ENCODE measurements at places on chromosomes 3 and 15.

DNA sequence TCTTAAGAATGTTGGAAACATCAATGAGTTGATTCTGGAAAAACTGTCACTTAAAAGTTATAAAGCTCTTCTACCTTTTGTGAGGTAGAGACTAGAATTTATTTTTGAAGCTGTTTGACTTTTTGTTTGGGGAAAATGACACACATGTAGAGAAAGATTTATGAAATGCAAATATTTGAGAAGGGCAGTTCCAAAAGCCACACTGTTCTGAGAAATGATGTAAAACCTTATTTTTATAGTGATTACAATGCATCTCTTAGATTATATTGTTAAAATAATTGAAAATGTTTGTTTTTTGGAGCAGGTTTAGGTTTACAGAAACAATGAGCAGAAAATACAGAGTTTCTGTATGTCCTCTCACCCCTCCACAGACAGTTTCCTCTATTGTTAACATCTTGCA is 116.1 kb upstream of the CMC1 start:
- DNase-seq = no peak

DNA sequence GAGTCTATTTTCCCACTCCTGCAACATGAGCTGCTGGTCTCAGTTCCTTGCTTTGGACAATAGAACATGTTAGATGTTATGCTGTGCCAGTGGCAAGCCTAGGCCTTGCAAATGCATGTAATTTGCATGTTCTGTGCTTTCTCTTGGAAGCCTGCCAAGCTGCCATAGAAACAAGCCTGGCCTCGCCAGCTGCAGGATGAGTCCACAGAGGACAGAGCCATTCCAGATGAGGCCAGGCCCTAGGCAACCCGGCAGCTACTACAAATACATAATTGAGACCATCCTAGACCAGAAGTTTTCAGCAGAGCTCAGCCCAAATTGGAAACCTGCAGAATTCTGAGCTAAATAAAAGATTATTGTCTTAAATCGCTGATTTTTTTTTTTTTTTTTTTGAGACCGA is 39.6 kb downstream of the TRIM69 start:
- peak; percentile 40 for DNase-seq

DNA sequence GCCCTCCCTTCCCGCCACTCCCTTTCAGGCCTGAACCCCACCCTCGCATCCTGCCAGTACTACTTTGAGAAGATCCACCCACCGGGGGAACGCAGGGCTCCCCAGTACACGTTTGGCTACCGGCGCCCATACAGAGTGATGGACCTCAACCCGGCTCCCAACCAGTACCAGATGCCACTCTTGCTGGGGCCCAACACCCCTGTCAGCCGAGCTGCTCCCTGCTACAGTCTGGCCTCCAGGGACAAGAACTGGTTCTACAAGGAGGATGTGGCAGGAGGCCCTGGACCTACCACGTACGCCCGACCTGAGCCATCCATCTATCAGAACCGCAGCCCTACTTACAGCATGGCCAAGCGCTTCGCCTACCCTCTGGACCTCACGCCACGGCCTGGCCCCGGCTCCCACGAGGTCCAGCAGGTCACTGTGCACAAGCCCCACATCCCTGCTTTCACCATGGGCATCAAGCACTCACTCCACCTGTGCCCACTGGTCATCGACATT is 14.4 kb upstream of the CSPG4 start:
- no peak for DNase-seq

- DNase-seq = no peak
These were observed 54.9 kb upstream of the COL6A6 start for GRCh38 chr3:130462089-130462488.

GRCh38 chr3:151935446-151935845 is 62.0 kb downstream of the SUCNR1 start:
- no peak for DNase-seq

DNA sequence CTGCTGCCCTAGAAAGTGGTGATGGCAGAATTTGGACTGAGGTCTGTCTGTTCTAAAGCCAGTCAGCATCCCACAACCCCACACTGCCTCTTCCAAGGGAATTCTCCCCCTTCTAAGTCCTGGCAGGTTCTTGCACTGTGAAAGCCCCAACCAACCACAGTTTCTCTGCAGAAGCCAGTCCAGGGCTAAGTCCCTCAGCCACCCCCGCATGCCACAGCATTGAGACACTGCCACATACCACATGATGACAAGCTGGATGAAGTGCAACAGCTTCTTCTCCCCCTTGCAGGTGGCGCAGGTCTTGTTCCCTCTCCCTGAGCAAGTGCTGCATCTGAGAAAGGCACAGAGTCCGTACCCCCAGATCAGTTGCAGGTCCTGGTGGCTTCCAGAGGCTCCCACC is 18.6 kb downstream of the SSUH2 start:
- peak; percentile 40 for DNase-seq

- DNase-seq = no peak
These were observed 94.4 kb downstream of the DNASE1L3 start for GRCh38 chr3:58116161-58116955.

DNA sequence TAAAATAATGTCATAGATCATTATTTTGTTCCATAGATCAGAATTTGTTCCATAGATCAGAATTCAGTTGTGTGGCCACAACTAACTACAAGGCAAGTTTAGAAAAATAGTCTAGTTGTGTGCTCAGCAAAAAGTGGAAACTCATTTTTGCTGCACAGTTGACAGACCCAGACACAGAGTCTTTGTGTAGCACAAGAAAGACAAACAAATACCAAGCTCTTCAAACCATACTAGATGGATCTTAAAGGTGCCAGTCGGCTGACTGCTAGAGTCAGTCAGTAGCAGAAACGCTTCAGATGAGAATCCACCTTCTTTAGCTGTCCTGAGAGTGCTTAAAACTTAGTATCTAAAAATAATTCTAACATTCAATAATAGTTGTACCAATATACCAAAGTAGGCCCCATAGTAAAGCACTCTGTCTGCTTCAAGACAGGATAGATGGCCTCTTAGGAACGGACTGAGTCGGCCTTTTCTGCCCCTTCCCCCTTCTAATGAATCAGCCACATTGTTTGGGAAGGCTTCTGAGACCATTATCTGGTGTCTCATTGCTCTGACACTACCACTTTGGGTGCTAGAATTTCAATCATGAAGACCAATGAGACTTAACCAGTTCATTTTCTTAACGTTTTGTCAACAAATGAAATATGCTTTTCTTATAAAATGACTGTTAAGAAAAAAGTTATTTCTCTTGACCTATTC is 27.7 kb upstream of the SLC4A7 start:
- no peak for DNase-seq

DNA sequence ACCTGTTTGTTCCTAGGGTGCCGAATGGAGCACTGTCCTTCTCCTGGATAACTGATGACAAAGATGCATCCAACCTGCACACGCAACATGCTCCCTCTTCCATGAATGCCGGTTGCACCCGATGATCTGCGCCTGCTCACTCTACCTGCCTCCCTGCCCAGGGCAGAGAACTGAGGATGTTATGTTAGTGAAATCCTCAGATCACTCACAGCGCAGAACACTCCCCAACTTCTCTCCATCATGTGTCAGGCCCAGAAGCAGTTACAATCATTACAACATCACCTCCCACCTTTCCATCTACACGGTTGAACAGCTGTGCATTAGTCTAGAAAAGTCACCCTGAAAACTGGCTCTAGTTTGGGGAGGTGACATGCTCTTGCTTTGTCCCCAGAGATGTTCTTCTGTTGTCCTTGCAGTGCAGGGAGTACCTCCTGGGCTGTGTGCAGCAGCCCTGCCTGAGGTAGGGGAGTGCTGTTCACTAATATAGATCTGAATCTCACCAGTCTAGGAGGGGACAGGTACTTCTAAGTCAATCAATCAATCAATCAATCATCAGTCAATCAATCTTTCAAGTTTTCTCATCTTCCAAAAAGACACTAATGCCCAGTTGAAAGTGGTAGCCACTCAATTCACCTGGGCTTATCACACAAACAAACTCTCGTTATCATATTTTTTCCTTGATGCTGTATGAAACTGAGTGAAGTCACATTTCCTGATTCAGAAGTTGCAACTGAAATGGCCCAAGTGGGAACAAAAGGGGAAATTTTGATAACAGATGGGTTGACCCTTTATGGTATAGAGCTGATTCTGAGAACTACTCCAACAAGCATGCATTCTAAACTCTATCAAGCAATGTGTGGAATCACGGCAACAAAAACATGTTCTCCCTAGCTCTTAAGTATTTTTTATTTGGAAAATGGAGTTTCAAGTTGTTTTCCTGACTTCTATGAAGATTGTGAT is 15.4 kb upstream of the ISLR start:
- DNase-seq = no peak

DNA sequence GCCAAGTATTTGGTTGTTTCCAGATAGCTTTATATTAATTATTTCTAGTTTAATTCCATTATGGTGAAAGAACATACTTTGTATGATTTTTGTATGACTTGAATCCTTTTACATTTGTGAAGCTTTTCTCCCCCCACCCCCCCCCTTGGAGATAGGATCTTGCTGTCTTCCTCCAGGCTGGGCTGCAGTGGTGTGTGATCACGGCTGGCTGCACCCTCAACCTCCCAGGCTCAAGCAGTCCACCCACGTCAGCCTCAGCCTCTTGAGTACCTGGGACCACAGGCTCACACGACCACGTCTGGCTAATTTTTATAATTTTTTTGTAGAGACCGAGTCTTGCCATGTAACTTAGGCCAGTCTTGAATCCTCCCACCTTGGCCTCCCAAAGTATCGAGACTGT is 29.5 kb downstream of the ARL8B start:
- DNase-seq = no peak

DNA sequence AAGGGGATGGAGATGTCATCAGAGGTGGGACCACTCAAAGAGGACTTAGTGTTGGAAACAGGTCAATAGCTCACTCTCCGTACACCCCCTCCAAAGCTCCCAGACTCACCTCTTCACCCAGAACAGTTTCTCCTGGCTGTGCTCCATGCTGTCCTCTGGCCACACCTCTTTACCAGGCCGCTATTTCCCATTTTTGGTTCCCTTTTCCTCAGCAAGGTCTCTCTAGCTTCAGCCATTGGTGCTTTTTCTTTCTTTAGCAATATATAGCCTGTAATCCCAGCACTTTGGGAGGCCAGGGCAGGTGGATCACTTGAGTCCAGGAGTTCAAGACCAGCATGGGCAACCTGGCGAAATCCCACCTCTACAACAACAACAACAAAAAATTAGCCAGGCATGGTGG is 123.6 kb upstream of the SMAD3 start:
- no peak for DNase-seq

- no peak for DNase-seq
These were observed 4.9 kb downstream of the TMED3 start for GRCh38 chr15:79315623-79316328.

All from LHCN-M2 (cell line).